ENCODE measurements at places on chromosomes 7 and 10. TPM values are rescaled to one million over a fixed set of nuclear protein-coding genes. Genes with fewer than 3 reads are reported as not detected.

Gene TAS2R41
- total RNA-seq: not detected

Gene ZNF727
- total RNA-seq: not detected

Gene GDF10
- not detected for total RNA-seq

Gene MTPN
- total RNA-seq: 135 TPM

Gene CPN1
- 0.28 TPM for total RNA-seq

Gene SLC13A4
- total RNA-seq: not detected

Gene ECHDC3
- 9.2 TPM for total RNA-seq

Gene TLL2
- total RNA-seq: not detected

Gene VWDE
- 0.29 TPM for total RNA-seq

Gene GLUD1
- total RNA-seq: 97.6 TPM

Gene C10orf88
- 9.2 TPM for total RNA-seq

Gene PRPS1L1
- total RNA-seq: not detected

Gene NUTM2B
- 0.55 TPM for total RNA-seq

Gene PRKAR2B
- 2.9 TPM for total RNA-seq

Gene UNC5B
- total RNA-seq: 1.7 TPM

Gene HOXA5
- 3.2 TPM for total RNA-seq

Gene C10orf67
- not detected for total RNA-seq

Gene GRM3
- not detected for total RNA-seq

Gene SPDYE6
- not detected for total RNA-seq

Gene CAMK2B
- 0.21 TPM for total RNA-seq

Gene CYP3A4
- total RNA-seq: not detected

Gene PON1
- total RNA-seq: 1.0 TPM

Gene CLDN4
- total RNA-seq: 7.0 TPM

Gene PMS2
- 14.3 TPM for total RNA-seq

Gene FANK1
- 3.7 TPM for total RNA-seq

Gene SAP25
- 0.80 TPM for total RNA-seq

Gene PON3
- total RNA-seq: 45.3 TPM

Gene ATP6V0A4
- 0.34 TPM for total RNA-seq

Gene ZNF804B
- total RNA-seq: not detected

Gene GPNMB
- 3.2 TPM for total RNA-seq

Gene CRYGN
- total RNA-seq: not detected

Gene EIF5AL1
- 1.9 TPM for total RNA-seq

Gene CHST3
- total RNA-seq: 35.6 TPM

Gene ACTL6B
- not detected for total RNA-seq

Gene HPSE2
- not detected for total RNA-seq

Gene HOXA11
- 0.74 TPM for total RNA-seq

Gene PNLIPRP2
- not detected for total RNA-seq

Gene KCNMA1
- 71.4 TPM for total RNA-seq

Gene PTN
- not detected for total RNA-seq

Gene CCDC71L
- total RNA-seq: 15.5 TPM

Gene DRGX
- total RNA-seq: not detected

Gene SPDYE5
- total RNA-seq: not detected

Gene FZD8
- total RNA-seq: 7.0 TPM

All from A549 treated with ZK216348 at 1 μM for 4 hours (cell line).